ENCODE measurements at places on chromosomes 12 and 14.

- peak; percentile 12 for DNase-seq
These were observed 27.1 kb downstream of the PRKAB1 start for GRCh38 chr12:119695034-119695433.

- DNase-seq, result no peak
These were observed 94.3 kb downstream of the PELI2 start for GRCh38 chr14:56212521-56212920.

- peak; percentile 71 for DNase-seq
These were observed 16.4 kb upstream of the SP7 start for GRCh38 chr12:53352331-53353256.

GRCh38 chr14:23324993-23325392 is 3.7 kb downstream of the PABPN1 start:
- no peak for DNase-seq

GRCh38 chr12:123000578-123000977 is 20.1 kb downstream of the ARL6IP4 start:
- no peak for DNase-seq

DNA sequence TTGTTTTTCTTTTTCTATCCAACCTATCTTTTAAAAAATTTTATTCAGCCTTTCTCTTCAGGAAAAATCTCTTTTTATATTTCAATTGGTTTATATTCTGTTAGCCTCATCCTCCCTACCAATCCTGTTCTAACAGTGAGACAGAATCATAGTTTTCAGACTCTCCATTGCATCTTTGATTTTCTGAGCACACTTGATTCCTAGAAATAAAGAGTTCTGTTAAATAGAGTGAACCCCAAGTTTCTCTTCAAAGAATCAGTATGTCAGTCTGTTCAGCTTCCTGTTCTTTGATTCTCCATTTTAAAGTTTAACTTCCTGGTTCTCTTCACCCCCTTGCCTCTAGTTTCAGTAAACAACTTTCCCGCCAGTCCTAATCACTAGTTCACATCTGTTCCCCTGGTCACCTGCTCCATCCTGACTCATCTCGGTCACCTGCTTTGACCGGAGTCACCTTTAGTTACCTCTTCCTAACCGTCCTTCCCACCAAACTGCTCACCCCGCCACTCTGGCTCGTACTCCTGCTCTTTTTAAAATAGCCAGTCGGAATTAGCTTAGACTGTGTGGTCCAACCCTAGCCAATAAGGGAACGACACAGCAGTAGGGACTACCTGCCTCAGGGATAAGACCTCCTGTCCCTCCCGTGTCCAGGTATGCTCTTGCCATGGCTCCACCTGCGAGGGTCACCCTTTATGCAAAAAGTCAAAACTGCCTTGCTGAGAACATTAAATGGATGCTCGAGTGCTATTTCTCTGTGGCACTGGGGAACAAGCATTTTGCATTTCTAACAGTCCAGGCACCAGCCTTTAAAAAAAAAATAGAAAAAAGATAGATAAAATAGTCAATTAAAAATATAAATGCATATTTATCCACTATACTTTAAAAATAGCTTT is 48.4 kb downstream of the DDX51 start:
- DNase-seq, result no peak

- no peak for DNase-seq
These were observed 196.9 kb downstream of the GRIN2B start for GRCh38 chr12:13784504-13784903.

DNA sequence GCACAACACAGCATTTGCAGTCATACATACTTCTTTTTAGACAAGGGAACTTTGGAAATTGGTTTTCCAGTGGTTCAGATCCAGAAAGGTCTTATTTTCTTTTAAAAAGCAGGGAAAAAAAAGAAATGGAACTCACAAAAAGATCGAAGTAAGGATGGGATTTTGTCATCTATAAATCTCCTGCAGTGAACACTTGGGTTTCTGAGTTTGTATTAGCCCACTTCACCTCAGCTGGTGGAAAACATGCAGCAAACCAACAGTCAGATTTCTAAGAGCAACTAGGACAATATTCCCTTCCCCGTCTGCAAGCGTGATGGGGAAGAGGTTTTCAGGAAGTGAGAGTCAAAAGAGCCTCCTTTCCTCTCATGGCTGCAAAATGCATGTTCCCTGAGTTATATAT is 4.6 kb downstream of the MYF5 start:
- DNase-seq, result no peak

- no peak for DNase-seq
These were observed 17.8 kb downstream of the HAL start for GRCh38 chr12:95978351-95978750.

- DNase-seq, result no peak
These were observed 41.4 kb upstream of the TEX22 start for GRCh38 chr14:105356927-105357326.

GRCh38 chr14:60212503-60213371 is 36.3 kb upstream of the PPM1A start:
- no peak for DNase-seq

- peak; percentile 99 for DNase-seq
These were observed 39.6 kb downstream of the TEAD4 start for GRCh38 chr12:2998789-2999264.

DNA sequence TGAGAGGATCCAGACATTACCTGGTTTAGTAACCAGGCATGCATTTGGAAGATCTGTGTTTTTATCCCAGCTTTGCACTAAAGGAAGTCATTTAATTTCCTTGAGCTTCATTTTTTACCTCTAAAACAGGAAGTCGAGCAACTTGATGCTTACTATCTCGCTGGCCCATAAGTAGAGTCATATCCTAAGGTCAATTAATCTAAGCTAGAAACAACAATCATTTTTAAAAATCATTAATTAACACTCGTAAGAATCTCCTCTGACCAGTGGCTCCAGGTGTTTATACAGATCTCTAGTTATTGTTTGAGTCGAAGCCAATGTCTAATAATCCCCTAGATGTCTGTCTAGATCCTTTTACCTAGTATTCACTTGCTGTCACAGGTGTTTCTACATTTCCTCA is 355.8 kb upstream of the DCN start:
- no peak for DNase-seq

GRCh38 chr12:52829986-52830770 is 3.9 kb downstream of the KRT79 start:
- no peak for DNase-seq

DNA sequence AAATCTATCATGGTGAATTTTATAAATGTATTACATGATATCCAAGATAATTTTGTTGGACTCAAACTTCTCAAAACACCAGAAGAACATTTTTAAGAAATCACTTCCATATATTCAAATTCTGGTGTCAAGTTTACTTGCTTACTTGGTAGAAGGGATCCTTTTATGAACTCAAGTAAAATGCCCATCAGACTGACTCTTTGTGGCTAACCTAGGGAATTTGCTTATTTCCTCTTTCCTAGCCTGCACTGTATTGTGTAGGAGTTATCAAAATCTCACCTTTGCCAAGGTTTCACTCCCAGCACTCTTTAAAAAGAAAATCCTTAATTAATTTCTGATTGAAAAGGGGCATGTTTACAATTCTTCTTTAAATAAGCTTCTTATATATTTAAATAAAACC is 196.5 kb downstream of the DUSP6 start:
- no peak for DNase-seq

DNA sequence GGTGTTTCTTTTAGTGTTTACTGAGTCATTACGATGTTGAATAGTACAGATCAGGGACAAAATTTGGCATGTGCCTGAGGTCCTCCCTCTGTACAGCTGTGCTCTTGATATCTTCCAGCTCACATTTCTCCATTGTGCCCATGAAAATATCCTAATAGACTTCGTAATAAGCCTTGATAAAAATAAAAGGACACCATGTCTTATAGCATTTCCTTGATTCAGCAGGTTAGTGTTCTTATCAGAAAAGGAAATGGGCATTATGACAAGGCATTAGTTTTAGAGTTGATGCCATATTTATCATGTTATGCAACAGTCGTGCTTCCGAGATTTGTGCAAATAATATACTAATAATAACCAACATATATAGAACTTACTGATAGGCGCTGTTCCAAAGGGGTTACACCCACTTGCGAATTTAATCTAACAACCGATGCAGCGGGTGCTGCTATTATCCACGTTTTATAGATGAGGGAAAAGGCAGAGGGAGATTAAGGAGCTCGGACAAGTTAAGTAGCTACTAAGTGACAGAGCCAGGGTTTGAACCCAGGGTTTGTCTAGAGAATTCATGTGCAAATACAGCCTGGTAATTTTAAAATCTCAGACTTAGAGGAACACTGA is 15.1 kb upstream of the WNK1 start:
- no peak for DNase-seq

- DNase-seq, result no peak
These were observed 19.0 kb downstream of the FAM222A start for GRCh38 chr12:109732321-109733305.

- no peak for DNase-seq
These were observed 1.3 kb downstream of the SETD3 start for GRCh38 chr14:99479160-99479905.

GRCh38 chr12:6960593-6961277 is 9.6 kb downstream of the PTPN6 start:
- DNase-seq, result peak; percentile 23

GRCh38 chr14:63443988-63444387 is 99.2 kb downstream of the PPP2R5E start:
- no peak for DNase-seq

DNA sequence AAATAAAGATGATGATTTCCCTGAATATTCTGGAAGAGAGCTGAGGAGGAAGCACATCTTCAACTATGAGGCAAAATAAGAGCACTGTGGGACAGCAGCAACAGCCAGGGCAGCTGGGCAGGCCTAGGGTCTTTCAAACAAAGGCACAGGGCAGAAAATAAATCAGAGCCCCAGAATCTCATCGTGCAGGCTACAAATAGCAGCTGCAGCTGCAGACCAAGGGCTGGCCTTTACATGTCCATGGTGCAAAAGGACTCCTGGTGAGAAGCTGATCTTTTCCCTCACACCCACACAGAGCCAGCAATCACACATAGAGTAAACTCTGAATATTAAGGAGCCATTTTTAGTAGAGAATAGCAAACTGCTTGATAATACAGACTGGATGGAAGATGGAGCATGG is 13.6 kb upstream of the MYBPC1 start:
- DNase-seq, result no peak

DNA sequence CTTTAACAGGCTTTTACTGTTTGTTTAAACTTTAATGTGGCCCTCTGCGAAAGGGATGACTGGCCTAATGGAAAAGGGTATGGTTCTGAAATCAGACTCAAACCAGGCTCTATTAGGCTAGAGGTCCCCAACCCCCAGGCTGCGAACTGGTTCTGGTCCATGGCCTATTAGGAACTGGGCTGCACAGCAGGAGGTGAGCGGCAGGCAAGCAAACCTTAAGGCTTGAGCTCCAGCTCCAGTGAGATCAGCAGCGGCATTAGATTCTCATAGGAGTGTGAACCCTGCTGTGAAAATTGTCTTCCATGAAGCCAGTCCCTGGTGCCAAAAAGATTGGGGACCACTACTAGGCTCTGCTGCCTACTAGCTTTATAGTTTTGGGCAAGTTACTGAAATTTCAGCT is 11.1 kb downstream of the GALNT4 start:
- DNase-seq, result no peak

DNA sequence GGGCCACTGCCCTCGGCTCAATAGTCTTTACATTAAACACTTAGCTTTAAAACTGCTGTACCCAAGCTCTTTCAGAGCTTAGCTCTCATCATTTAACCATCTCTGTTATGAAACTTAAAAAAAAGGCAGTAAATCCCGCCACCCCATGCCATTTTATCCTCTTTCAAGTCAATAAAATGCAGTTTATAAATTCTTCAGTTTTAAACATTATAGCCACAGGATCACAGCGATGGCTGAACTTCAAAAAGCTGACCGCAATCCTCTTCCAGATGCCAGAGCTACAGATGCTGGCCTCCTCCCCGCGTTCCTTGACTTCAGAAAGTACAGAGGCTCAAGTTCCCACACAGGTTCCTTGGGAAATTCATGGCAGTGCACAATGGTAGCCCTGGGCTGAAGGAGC is 4.2 kb downstream of the OR10G3 start:
- no peak for DNase-seq

DNA sequence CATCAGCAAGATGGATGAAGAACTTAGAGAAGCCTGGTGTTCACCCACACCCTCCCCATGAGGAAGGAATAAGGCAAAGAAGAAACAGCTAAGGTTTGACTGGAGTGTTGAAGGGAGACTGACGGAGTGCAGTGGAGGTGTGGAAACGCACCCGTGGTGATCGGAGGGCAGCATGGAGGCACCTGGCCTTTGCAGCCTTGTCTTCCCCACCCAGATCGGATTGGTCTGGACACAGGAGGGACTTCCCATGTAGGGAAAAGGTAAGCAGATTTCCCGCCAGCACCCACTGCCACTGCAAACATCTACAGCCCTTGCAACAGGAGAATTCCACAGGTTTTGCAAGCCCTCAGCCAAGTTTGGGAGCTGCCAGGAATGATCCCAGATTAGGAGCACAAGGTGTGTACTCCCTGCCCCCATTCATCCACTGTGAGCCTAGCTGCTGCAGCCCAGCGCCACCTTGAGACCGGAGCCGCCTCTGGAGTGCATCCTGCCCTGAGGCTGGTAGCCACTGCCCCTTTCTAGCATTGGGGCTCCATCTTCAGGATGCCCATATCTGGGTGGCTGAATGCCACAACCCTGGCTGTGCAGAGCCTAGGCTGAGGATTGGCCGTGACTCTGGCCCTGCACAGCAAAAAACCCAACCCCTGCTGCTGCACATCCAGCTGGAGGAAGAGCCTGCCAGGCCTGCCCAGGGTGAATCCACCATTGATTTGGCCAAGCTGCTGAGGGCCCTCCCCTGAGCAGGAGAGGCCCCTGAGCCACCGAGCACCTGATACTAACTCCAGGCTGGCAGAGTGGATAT is 411.1 kb downstream of the TMEM121 start:
- no peak for DNase-seq

DNA sequence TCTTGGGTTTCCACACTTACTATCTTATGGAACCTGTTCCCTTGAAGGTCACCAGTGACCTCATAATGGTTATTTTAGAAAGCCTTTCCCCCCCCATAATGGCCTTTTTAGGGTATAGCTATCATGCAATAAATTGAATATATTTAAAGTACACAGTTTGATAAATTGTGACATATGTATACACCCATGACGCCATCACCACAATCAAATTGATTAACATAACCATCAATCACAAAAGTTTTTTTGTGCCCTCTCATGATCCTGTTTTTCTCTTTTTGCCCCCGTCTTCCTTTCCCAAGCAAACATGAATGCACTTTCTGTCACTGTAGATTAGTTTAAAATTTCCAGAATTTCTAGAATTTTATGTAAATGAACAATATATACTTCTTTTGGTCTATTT is 28.7 kb upstream of the OR4E1 start:
- DNase-seq, result no peak

DNA sequence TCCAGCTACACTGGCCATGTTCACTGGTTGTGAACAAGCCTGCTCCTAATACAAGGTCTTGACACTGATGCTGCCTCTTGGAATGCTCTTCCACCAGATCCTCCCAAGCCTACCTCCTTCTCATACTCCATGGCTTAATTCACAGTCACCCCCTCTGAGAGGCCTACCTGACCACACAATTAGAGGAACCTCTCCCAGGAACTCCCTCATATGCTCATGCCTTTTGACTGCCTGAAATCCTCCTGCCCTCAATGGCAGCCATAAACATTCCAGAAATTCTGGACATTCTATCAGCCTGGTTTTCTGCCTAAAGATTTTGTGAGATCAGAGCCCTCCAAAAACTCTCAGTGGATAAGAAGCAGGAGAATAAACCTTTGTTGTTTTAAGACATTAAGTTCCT is 340.2 kb downstream of the C12orf75 start:
- peak; percentile 3 for DNase-seq

Data from hepatic stellate cell (primary cell).